ENCODE measurements at places on chromosomes 6 and 20.

DNA sequence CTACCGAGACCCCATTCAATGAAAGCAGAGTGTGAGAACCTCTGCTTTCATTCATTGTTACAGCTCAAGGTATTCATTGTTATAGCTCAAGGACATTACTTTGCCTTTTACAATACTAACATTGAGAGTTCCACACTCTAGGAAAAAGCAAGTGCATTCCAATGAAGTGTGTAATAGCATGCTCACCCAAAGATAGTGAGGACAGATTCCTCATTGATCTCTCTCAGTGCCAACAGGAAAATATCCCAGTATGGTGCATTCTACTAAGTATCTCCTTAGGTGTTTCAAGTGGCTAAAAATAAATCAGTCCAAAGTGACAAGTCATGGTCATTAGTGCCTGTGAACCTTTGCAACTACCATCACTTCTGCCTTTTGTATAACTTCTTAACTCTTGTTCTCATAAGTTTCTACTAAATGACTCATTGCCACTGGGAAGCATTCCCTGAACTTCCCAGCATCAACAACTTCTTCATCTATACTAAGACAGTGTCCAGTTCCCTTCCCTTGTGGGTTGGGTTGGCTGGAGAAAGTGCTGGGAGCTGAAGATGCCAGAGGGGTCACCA, 140.7 kb upstream of the STXBP5 start:
- no peak for DNase-seq

- DNase-seq: no peak
Measured at GRCh38 chr20:33656010-33656782, 5.9 kb upstream of the C20orf144 start.

GRCh38 chr6:103344554-103345163, 1515.1 kb downstream of the HACE1 start:
- no peak for DNase-seq

GRCh38 chr6:138817799-138818198, 21.9 kb downstream of the ECT2L start:
- DNase-seq: peak; percentile 30

DNA sequence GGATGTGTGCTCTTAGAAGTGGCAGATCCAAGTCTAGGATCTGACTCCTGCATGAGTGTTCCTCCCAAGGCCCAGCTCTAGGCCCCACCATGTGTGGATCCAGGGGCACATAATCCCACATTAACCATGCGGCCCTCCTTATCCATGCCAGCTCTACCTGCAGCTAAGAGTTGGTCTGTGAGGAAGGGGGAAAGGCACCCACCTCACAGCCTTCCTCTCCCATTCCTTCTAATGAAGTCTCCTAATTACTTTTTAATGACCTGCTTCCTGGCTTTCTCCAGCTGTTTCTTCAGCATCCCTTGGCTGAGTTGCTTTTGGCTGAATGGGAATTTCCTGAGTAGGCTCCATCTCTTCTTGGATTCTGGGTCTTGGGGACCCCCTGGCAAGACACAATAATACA, 52.2 kb downstream of the NPEPL1 start:
- no peak for DNase-seq

All from stimulated activated naive CD8-positive, alpha-beta T cell treated with anti-CD3 and anti-CD28 coated beads, Interleukin-15, amount 100 ng/mL, for 72 hours (primary cell).